Psoas muscle (tissue), 8 donors: ENCODE measurements at places on chromosomes 6 and 20. TPM values are rescaled to one million over a fixed set of nuclear protein-coding genes. Genes with fewer than 3 reads are reported as not detected.

DNA sequence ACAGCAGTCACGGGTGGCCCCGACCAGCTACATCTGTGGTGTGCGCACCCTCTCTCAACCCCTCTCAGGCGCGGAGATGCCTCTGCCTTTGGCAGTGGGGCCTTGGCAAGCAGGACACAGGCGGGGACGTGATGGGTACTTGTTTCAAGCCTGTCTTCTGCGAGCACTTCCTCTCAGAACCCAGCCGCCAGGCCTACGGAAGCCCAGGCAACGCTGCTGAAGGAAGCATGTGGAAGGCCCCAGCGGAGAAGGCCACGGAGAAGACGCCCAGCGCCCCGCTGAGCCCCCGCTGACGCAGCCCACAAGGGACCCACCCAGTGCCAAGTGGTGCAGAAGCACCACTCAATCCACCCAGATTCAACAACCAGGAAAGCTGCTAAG, 13.0 kb downstream of the SERPINB6 start:
- peaks cover 45% of the 10 kb centered on the region for H3K4me1 ChIP-seq
- peak overlapping the region; percentile 51 for H3K27ac ChIP-seq
- H3K36me3 ChIP-seq, result no peaks in the 10 kb centered on the region
- no peaks in the 10 kb centered on the region for H3K27me3 ChIP-seq

The SYCP2 gene
- 0.69 TPM for total RNA-seq

DNA sequence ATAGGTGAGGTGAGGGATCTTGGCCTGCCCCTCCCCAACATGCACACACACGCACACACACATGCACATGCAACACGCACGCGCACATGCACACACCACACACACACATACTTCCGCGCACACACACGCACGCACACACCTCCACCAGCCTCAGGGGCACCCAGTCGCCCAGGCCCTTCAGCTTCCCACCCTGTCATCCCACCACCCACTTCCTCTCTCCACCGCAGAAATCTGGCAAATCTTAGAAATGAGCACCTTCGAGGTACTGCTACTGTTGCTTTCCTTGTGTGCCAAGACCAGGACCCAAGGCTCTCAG, 1.2 kb downstream of the SPDEF start:
- no peak for DNase-seq
- H3K4me3 ChIP-seq, result no peak overlapping the region
- H3K27me3 ChIP-seq, result no peaks in the 10 kb centered on the region
- H3K27ac ChIP-seq, result no peak overlapping the region
- no peaks in the 10 kb centered on the region for H3K36me3 ChIP-seq
- no peaks in the 10 kb centered on the region for H3K4me1 ChIP-seq

The PROKR2 gene
- total RNA-seq, result not detected

DNA sequence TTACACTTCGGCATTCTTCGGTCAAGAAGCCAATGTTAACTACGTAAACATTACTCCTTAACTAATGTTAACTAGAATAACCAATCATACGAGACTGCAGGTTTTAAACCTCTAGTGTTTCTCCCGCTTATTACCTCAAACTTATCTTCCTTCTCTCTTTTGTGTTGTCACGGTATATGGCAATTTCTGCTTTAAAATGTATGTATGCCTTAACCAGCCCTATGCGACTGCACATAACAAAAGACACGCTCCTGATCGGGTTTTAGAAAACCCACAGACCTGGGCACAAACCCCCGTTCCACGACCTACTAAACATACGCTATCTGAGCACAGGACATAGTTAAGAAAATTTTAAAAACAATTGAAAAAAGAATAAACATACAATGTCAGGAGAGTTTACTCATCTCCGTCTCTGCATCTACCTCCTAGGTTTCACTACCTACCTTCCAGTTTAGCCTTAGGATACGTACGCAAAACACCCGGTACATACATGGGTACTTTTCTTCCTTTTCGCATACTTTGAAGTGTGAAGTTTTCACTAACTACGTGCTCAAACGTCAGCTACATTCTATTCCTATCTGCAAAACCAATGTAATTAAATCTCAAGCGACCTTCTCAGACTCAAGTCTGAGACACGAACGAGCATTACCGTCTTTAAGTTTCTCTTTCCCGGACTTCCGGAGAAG, 1.1 kb downstream of the CD164 start:
- peak overlapping the region; percentile 87 for H3K4me3 ChIP-seq
- H3K4me1 ChIP-seq, result peaks cover 44% of the 10 kb centered on the region
- no peaks in the 10 kb centered on the region for H3K27me3 ChIP-seq
- H3K36me3 ChIP-seq, result peaks cover 31% of the 10 kb centered on the region
- peak overlapping the region; percentile 99 for H3K27ac ChIP-seq

DNA sequence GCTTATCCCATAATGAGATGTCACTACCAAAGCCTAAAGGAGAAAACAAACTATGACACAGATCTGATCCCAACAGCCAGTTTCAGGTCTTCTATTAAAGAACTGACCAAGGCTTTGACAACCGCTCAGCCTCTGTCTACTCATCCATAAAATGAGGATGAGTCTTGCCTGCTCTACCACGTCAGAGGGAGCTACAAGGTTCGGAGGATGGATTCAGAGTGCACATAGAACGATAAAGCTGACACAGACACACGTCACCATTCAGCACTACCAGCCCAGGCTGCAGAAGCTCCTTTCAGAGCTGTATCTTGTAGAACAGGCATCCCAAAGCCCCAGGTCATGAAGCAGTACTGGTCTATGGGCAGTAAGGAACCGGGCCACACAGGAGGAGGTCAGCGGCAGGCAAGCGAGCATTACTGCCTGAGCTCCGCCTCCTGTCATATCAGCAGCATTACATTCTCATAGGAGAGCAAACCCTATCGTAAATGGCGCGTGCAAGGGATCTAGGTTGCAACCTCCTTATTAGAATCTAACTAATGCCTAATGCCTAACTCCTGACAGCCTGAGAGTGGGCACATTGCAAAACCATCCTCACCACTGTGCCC, 25.1 kb downstream of the KIF16B start:
- no peak overlapping the region for H3K27ac ChIP-seq
- H3K27me3 ChIP-seq, result no peaks in the 10 kb centered on the region
- H3K4me3 ChIP-seq, result no peak overlapping the region
- DNase-seq, result no peak

DNA sequence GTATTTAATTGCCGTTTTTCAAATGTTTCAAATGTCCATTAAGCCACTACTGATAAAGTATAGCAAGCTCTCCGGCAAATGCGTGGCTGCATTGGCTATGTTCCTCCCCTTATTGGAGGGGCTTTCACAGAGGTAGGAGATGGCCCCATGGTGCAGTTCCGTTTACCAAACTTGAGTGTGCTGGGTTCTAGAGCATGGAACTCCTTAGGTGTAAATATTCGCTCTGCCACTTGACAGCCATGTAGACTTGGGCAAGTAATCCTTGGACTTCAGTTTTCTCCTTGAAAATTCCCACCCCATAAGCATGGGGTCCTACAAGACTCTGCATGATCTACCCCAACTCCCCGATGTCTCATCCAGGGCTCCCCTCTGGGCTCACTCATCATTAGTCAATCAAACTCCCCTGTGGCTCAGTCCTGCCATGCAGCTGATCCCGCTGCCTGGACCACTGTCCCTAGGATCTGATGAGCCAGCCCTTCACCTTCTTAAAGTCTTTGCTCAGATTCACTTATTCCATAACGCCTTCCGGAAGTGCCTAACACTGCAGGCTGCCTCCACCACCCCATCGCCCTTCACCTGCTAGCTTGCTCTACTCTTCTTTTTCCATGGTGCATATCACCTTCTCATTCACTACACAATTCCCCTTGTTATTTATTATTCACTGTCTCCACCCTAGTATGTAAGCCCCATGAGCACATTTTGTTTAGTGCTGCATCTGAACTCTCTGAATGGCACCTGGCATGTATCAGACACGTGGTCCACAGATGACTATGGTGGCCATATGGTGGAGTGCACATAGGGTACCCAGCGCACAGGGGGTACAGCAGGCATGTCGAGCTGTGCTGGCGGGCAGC, 18.8 kb downstream of the PRR18 start:
- H3K27ac ChIP-seq, result no peak overlapping the region
- no peak for DNase-seq
- H3K4me3 ChIP-seq, result no peak overlapping the region
- H3K36me3 ChIP-seq, result no peaks in the 10 kb centered on the region
- H3K27me3 ChIP-seq, result peaks cover 4% of the 10 kb centered on the region
- no peaks in the 10 kb centered on the region for H3K4me1 ChIP-seq

DNA sequence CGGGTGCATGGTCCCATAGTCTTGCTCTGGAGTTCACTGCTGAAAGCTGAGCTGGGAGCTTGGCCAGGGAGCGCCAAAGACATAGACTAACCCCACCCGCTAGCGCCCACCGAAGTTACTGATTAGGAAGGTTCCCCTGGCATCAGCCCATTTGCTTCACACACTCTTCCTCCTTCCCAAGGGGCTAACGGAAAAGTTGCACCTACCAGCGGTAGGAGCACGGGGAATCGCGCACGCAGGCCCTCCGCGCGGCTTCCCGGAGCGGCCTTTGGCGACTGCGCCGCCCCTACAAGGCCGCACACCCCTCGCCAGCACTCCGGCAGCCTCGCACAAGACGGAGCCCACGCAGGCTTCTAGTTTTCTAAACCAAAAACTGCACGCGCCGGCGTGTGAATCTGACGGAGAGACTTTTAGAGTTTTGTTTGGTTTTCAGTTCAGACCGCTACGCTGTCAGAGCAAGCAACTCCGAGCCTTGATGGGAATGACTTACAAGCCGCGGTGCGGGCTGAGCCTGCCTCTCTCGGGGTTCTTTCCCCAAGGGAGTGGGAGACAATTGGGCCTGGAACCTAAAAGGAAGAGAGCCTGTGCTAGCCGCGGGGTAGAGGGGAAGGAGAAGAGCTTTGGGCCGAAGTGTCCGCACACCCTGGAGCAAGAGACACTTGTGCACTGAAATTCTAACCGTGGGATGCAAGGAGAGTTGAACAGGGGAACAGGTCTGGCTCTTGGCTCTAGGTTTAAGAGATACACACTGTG, 891 bp upstream of the POU3F2 start:
- no peak for DNase-seq
- H3K4me3 ChIP-seq, result peak overlapping the region; percentile 69
- peaks cover 96% of the 10 kb centered on the region for H3K27me3 ChIP-seq
- H3K36me3 ChIP-seq, result no peaks in the 10 kb centered on the region
- no peak overlapping the region for H3K27ac ChIP-seq

DNA sequence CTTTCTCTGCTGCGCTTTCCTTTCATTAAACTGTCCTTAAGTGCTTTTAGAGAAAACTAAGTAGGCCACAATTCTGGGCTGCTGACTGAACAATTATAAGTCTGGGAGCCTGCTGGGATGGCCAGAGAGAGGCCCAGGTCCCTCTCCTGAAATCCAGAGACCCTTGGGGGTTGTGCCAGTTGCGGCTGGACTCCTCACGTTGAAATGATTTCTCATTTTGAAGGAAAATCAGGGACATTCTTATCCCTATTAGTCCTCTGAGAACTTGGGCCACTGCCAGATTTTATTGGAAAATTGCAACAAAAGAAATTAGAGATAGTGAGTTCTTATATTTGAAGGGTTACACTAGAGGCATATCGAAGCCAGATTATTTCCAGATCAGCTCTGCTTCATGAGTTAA, 145.1 kb downstream of the CLIC5 start:
- no peaks in the 10 kb centered on the region for H3K4me1 ChIP-seq
- no peak overlapping the region for H3K27ac ChIP-seq
- no peaks in the 10 kb centered on the region for H3K36me3 ChIP-seq
- no peak for DNase-seq
- no peaks in the 10 kb centered on the region for H3K27me3 ChIP-seq
- H3K4me3 ChIP-seq, result no peak overlapping the region

- H3K27ac ChIP-seq, result no peak overlapping the region
- H3K4me3 ChIP-seq, result no peak overlapping the region
- H3K36me3 ChIP-seq, result no peaks in the 10 kb centered on the region
- no peak for DNase-seq
- H3K4me1 ChIP-seq, result no peaks in the 10 kb centered on the region
Measured at GRCh38 chr6:44285552-44286284, 15.5 kb downstream of the TMEM151B start.

- no peak overlapping the region for H3K4me3 ChIP-seq
- no peaks in the 10 kb centered on the region for H3K27me3 ChIP-seq
- H3K4me1 ChIP-seq, result no peaks in the 10 kb centered on the region
- H3K36me3 ChIP-seq, result no peaks in the 10 kb centered on the region
- no peak overlapping the region for H3K27ac ChIP-seq
Measured at GRCh38 chr6:48449002-48449401, 338.0 kb upstream of the PTCHD4 start.

DNA sequence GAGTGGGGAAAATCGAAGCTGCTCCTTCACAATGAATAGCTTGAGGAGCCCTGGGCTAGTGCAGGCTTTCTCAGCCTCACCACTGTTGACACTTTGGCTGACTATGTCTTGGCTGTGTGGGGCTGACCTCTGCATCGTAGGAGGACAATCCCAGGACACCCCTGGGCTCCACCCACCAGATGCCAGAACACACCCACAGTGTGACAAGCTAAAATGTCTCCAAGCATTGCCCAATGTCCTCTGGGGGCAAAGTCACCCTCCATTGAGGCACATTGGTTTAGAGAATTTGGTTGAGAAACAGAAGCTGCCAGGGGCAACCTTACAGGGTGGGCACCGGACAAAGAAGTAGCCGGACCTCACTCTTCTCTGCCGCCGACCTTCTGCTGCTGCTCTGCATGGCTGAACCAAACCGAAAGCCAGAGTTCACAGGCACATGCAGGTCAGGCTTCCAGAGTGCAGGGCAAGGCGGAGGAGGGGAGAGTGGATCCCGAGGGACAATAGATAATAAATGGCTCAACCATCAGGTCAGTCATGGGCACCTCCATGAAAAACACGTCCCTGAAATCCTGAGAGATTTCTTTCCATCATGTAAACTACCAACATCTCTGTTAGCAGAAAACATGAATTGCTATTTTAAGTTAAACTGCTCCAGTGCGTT, 189.0 kb downstream of the LRFN2 start:
- H3K27me3 ChIP-seq, result no peaks in the 10 kb centered on the region
- H3K36me3 ChIP-seq, result no peaks in the 10 kb centered on the region
- H3K4me3 ChIP-seq, result no peak overlapping the region
- H3K4me1 ChIP-seq, result peaks cover 7% of the 10 kb centered on the region

DNA sequence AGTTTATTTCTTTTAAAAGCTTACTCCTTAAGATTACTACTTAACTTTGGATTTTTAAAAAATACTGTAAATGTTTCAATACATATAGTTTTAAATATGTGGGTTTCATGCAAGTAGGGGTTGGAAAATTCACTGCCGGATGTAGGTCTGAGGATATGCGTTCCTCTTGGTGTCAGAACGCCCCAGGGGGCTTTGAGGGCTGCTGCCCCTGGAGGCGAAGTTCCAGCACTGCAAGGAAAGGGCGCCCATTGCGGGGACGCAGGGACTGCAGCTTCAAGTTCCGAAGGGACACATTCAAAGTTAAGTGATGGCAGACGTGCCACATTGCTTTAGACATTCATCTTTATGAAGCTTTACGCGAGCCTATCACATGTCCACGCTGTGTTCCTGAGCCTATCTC, 152.9 kb downstream of the SOD2 start:
- DNase-seq, result no peak
- H3K36me3 ChIP-seq, result no peaks in the 10 kb centered on the region
- H3K4me3 ChIP-seq, result no peak overlapping the region
- H3K4me1 ChIP-seq, result no peaks in the 10 kb centered on the region
- H3K27ac ChIP-seq, result no peak overlapping the region

GRCh38 chr6:150201285-150201684, 58.4 kb downstream of the PPP1R14C start:
- no peaks in the 10 kb centered on the region for H3K27me3 ChIP-seq
- no peak overlapping the region for H3K27ac ChIP-seq
- H3K4me3 ChIP-seq, result no peak overlapping the region
- no peaks in the 10 kb centered on the region for H3K36me3 ChIP-seq
- no peak for DNase-seq
- H3K4me1 ChIP-seq, result peaks cover 43% of the 10 kb centered on the region

The YIPF3 gene
- 57.9 TPM for total RNA-seq
